Fibroblast of the conjunctiva (primary cell): ENCODE measurements at places on chromosomes 4 and X.

DNA sequence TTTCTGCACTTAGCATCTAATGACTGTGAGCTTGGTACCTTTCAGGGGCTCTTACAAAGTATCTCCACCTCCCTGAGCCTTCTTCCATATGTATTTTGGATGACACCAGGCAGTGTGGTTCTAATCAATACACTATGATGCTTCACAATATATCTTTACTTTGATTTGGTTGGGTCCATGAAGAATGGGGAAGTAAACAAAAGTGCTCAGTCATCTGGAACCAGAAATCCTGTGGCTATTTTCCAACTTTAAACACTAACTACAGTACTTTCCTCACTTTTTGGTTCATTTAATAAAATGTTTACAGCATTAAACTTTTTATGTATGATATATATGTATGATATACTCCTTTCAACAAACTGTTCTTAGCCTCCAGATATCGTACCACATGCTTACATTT, 216.4 kb upstream of the AFF2 start:
- DNase-seq = no peak

- no peak for DNase-seq
Measured at GRCh38 chr4:80840396-80840795, 190.1 kb upstream of the BMP3 start.

DNA sequence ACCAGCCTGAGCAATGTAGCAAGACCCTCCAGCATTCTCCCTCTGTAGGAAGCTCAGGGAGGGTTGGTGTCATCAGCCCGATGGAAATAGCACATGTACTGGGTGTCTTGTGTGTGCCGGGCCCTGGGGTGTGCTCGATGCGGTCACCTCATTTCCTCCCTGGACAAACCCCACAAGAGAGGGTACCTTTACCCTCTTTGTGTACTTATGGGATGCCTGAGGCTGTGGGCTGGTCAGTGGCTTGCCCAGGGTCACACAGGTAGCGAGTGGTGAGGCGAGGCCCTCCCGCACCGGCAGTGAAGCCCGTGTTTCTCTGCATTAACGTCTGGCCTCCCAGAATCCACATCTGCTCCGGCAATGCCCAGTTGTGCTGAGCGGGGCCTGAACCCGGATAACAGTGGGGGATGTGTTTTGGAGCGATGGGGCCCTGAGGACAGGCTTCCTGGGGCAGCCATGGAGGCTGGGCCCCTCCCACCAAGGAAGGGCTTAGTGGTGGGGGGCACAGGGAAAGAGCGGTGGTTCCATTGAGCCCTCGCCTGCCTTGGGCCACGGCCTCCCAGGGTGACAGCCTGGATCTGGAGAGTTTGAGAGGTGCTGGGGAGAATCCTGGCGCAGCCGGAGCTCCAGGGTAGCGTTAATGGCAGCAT, 8.1 kb downstream of the PSAPL1 start:
- no peak for DNase-seq

- no peak for DNase-seq
Measured at GRCh38 chr4:3215733-3216132, 33.2 kb upstream of the MSANTD1 start.

DNA sequence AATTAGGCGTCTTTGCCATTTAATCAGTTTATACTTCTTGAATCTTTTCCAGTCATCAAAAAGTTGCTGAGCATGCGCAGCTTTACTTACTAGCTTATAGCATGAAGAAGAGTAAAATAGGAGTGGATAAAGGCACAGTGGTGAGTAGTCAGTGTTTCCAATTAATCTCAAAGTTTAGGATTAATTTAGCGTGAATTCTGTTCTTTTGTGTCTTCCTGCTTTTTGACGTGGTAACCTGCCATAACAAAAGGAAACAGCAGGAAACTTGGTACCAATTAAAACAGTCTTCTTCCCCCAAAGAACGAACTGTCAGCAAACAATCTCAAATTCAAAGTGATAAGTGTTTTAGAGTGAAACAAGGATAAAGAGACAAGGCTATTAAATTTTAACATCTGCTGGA, 61.9 kb downstream of the TET2 start:
- DNase-seq = no peak

GRCh38 chr4:163142246-163142645, 24.4 kb downstream of the NAF1 start:
- no peak for DNase-seq

GRCh38 chrX:47577424-47577823, 4.8 kb upstream of the TIMP1 start:
- DNase-seq = no peak

DNA sequence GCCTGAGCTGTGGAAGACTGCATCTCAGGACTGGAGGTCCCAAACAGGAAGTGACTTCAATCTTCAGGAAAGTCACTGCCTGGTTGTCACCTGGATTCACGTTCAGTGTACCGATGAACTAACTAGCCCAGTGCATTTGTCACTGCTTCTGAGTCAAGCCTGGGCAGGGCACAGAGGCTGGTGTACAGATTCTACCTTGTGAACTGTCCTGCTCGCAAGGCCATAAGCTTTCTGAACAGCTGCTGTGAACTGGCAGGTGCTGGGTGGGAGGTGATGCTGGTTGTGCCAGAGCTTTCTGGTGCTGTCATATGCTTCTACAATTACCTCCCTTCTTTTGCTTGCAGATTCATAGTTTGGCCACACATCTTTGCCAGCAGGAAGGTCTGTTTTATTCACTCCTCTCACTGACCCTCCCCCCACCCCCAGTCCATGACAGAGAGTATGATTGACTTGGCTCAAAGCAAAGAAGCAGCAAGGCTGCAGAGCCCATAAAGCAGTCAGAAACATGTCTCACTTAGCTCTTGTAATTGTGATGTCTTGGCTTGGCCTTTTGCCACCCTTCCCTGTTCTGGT, 40.5 kb downstream of the ZCCHC12 start:
- DNase-seq = no peak

GRCh38 chr4:147361726-147362125, 119.2 kb upstream of the EDNRA start:
- DNase-seq = peak; percentile 75
